CD8-positive, alpha-beta memory T cell (primary cell): ENCODE measurements at places on chromosomes 4 and X.

GRCh38 chr4:75321484-75321883 is 192.7 kb downstream of the RCHY1 start:
- no peak for DNase-seq

DNA sequence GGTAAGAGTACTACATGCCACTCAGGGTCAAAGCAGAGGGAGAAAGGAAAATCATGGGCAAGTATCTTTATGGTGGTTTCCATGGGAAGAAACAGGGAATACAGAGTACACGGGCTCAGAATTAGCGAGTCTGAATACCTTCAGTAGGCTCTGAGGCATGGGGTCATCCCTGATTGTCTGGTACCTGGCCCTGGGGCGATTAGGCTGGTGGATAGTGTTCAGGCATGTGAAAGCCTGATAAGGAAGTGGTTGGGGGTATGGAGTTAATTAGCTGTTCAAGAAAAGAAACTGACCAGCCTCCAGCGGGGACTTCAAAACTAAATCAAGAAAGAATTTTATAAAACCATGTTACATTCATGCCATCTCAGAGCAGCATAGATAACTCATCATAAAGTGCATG is 518.8 kb downstream of the RAB28 start:
- no peak for DNase-seq

DNA sequence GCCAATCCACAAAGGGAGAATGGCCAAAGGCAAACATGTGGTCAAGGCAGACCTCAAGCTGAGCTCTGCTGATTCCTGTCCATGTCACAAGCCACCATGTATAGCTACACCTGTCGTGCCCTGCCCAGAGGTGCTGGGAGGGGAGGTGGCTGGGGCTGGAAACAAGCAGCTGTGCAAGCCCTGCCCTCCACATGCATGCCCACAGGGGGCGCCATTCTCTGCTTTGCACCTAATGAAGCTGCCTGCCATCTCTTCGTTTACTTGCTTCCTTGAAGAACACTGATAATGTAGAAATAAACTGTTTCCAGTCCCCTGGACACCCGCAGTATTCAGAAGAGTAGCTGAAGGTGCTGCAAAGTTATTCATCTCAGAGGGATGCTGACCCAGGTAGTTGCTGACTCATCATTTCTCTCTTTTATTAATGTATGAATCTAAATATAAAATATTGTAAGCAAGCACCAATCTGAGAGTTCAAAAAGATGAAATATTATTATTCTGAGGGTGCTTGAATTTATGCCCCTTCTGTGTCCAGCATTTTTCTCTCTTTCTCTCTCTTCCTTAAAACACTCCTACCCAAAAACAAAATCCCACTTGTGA is 278.6 kb downstream of the ADGRA3 start:
- peak; percentile 55 for DNase-seq

GRCh38 chr4:20292739-20293138 is 41.0 kb downstream of the SLIT2 start:
- no peak for DNase-seq

DNA sequence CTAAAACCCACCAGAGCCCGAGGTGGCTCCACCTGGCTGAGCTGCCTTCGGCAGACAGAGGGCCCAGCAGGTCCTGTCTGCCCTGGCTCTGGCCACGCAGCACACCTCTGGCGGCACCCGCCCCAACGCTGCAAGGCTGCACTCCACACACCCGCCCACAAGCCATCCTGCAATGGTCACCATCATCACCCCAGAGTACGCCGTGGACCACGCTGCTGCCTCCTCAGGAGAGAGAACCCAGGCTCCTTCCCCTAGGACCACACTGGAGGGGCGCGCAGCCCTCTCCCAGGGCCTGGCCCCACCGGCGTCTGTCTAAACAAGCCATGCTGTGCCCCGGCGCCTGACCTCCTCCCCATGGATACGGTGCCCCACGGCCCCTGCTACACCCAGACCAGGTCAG is 39.6 kb upstream of the CPLX1 start:
- peak; percentile 34 for DNase-seq

GRCh38 chr4:73847526-73848182 is 5.4 kb upstream of the PF4V1 start:
- DNase-seq: no peak

- DNase-seq: no peak
Observed at GRCh38 chr4:103397541-103397940, 199.4 kb upstream of the CENPE start.

GRCh38 chr4:184895012-184895695 is 69.4 kb upstream of the ACSL1 start:
- no peak for DNase-seq

- DNase-seq: no peak
Observed at GRCh38 chr4:93722446-93722845, 106.1 kb upstream of the ATOH1 start.

DNA sequence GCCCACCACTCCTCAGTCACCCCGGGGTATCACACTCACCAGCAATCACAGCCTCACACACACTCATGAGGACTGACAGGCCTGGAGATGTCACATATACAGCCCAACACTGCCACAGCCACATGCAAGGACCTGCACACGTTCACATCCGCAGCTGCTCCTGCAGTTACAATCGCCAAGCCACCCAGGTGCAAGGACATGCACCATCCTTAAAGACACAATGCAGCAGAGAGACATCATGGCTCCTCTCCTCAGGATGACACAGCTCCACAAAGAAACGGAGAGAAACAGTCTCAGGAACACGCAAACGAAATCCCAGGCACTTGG is 1.1 kb downstream of the PCSK1N start:
- DNase-seq: no peak

DNA sequence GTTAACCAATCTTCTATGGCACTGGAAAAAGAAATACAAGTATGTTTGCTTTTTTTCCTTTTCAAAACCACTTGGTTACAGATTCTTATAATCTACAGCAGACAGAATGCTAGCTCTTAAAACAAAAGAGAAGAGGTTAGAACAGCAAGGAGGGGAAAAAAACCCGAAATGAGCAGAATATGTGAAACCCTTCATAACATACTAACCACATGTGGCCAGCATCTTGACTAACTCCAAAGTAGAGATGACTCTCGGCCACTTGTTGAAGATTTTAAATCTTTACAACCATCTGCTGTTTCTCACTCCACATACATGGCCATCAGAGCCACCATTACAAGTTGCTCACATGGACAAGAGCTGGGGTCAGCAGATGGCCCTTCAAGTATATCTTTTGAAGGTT is 100.3 kb downstream of the PAPSS1 start:
- DNase-seq: no peak

DNA sequence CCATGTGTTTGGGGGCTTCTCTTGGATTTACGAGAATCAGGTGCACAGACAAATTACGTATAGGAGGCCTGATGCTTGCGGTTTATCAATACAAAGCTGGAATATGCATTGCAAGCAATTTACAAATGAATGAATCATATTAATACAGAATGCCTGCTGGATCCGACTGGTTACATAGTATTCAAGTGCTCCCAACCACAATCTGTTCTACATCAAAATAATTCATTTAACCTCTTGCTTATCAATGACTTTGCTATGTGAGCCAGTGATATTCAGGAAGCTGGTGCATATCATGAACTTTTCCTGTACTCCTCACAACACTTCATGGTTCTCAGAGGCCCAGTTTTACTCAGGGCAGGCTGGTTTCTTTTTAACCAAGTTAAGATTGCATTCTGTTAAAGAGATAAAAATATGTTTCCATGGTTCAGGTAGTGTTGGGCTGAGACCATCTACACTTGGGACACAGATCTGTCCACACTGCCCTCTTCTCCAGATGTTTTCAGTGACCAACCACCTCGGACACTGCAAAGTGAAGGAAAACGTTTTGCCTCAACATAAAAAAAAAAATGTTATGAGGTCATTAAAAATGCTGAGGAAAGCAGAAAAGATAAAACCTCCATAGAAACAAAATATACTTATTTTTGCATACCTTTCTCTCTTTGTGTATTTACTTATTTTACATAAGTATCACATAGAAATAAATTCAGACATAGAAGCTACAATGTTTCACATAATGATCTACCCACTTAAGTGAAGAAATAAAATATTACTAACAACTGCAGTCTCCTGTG is 200.1 kb upstream of the VCX3A start:
- DNase-seq: no peak

DNA sequence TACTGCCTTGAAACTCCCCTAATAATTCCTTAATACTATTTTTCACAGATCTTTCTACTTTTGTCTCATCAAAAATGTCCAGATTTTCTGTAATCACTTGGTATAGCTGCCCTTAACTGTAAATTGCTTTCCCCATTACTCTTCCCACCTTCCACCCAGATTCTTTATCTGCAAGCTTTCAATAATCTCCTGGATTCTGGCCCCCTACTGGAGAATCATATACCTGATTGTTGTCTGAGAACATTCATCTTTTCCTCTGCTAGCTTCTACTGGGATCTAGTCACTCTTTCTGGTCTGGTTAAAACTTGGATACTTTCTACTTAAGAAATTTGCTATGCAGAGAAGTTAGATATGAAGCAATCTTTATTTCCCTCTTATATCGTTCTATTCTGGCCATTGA is 552.6 kb downstream of the PCDH19 start:
- DNase-seq: no peak

DNA sequence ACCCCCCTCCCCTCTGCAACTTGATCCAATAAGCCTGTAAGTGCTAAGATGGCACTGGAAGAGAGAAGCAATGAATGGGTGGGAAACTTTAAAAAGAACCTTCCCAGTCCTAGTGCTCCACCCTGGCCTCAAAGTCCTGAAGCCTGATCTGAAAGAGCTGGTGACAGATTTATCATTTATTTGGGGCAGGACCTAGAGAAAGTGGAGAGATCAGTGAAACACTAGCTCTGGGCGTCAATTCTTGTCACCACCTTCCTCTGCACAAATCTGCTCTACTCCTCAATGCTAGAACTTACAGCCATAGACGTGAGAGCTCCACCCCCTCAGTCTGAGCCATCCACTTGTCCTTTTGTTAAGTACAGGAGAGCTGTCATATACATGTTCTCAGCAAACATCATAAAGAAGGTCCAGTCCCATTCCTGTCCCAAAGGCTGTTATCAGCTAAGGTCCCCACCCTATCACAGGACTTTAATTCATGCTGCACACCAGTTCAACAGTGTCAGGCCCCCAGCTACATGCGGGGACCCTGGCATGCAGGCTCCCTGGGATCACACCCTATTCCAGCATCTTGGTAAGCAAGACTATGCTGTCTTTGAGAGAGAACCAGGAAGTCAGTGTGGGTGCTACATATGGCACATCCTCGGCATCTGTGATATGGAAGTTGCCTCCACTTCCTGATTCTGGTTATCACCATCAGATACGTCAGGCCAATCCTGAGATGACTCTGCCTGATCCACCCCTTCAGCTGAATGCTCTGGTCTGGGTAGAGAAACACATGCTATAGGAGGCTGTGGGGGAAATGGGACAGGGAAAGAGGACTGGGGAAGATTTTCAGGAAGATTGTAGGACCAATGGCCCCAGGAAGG is 2.3 kb downstream of the P2RY4 start:
- no peak for DNase-seq

- no peak for DNase-seq
Observed at GRCh38 chr4:14178421-14178820, 550.9 kb upstream of the BOD1L1 start.

GRCh38 chr4:151537687-151538086 is 128.7 kb downstream of the FHIP1A start:
- DNase-seq: no peak

- no peak for DNase-seq
Observed at GRCh38 chrX:12657433-12657832, 133.8 kb upstream of the PRPS2 start.

DNA sequence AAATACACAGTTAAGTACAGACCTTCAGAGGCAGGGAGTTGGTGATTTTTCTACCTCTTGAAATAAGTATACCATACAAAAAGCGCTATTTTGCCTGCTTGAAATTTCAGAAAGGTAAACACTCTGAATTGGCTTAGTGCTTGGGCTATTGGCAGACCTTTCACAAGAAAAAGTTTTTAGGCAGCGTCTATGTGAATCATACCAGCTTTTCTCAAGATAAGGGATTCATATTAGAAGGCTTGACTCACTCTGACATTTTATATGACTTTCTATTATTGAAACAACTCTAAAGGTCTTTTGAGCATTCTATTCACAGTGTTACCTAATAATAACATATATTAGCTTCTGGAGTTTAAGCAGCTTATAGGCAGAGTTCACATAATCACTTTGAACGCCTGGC is 286.4 kb upstream of the FAT1 start:
- no peak for DNase-seq

DNA sequence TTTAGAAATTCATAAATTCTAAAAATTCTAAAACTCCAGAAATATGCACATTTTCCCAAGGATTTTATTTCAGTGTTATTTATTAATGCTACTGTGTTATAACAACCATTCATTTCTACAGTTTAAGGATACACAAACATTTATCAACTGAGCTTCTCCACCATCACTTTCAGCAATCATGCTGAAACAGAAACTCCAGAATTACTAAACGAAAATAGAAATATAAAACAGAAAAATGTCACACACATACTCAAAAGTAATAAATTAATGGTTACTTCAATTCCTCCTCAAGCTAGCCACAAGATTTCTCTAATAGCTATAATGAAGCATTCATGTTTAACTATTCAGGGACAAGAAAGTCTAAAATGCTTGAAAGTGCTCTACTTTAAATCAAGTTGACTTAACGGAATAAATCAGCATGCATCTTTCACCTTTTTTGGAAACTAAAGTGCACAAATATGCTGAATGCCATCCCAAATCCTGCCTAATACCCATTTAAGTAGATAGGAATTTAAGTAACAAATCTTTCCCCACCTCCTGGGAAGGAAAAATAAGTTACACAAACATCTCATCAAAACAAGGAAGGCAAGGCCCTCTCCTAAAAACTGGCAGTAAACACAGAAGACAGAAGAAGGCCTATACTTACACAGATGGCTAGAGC is 563 bp downstream of the FAM13A start:
- DNase-seq: no peak

- no peak for DNase-seq
Observed at GRCh38 chr4:7300711-7301095, 108.4 kb downstream of the SORCS2 start.

GRCh38 chr4:159410076-159410777 is 307.3 kb downstream of the RAPGEF2 start:
- DNase-seq: no peak

DNA sequence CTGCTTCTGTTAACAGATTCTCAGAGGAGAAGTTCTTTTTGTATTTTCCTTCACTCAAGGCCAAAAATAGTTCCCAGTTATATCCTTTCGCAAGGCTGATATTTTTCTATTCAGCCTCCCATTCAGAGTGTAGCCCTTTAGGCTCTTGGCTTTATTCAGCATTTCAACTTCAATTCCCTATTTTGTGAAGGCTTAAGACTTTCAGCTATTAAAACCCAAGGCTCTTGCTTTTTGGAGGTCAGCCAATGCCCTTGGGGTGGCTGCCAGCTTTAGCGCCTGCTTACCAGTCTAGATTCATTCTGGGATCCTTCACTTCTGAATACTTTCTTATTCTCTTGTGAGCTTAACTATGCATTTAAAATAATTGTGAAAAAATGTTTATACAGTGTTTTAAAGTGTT is 57.3 kb upstream of the ADGRA3 start:
- DNase-seq: no peak

DNA sequence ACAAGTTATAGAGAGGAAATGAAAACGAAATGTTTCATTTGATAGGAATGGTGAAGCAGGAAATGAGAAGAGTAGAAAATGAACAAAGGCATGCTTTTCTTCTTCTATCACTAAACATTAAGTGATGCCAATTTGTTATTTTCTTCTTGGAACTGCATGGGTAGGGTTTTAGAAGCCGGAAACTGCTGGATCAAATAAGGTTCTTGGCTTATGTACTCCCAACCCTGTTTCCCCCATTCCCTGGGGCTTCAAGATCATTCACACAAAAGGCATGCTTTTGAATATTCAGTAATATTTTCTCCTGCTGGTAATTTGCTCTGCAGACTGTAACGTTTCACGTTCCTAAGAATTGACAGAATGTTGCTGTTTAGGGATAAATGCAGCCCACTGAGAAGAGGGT is 224.1 kb downstream of the NLGN4X start:
- DNase-seq: no peak
